ENCODE measurements at places on chromosomes 12 and 14. TPM values are rescaled to one million over a fixed set of nuclear protein-coding genes. Genes with fewer than 3 reads are reported as not detected.

DNA sequence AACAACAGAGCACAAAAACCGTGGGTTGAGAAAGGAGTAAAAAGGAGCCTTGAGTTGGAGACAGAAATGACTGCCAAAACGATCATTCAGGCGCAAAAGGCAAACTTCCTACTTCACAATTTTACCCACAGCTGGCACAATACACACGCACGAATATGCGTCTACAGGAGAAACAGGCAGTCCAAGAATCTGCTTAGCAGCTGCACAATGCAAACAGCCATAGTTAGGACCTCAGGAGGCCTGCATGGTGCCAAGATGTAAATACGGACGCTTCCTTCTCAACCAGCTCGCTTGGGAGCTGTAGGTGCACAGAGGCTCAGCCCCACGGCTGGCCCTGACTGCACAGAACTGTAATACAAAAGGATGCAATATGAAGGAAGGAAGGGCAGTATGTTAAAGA lies 250.1 kb upstream of the CAND1 start:
- no peak for DNase-seq

DNA sequence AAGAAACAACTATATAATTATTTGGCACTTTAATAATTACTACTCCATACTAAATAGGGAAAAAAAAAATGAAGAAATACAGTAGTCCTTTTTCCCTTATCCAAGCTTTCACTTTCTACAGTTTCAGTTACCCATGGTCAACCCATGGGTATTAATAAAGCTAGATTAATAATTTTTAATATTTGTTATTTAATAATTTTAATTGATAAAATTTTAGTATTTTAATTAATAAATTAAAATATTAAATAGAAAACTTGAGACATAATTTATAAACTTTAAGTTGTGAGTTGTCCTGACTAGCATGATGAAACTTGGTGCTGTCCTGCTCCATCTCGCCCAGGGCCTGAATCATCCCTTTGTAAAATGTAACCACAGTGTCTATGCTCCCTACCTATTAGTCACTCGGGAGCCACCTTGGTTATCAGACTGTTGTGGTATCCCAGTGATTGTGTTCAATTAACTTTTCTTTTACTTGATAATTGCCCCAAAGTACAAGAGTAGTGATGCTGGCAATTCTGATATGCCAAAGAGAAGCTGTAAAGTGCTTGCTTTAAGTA lies 71.8 kb downstream of the PAWR start:
- DNase-seq: no peak

- DNase-seq: no peak
These were observed 64.5 kb downstream of the SEC23A start for GRCh38 chr14:39038542-39038941.

DNA sequence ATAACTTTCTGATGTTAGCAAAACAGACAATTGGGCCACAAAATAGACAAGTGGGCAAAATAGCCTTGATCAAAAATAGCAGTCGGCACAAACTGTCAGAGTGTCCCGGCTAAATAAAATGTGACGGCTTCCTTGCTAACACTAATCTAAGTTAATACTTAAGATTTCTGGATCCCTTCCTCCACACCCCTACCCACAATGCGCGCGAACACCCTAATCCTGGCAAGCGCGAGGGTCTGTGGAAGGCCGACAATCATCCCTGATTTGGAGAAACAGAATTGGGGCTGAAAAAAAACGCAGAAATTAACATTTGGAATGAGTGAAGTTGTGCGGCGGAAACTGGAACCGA lies 489 bp downstream of the CEP290 start:
- no peak for DNase-seq

- no peak for DNase-seq
These were observed 3.3 kb downstream of the SNRPF start for GRCh38 chr12:95862038-95862437.

DNA sequence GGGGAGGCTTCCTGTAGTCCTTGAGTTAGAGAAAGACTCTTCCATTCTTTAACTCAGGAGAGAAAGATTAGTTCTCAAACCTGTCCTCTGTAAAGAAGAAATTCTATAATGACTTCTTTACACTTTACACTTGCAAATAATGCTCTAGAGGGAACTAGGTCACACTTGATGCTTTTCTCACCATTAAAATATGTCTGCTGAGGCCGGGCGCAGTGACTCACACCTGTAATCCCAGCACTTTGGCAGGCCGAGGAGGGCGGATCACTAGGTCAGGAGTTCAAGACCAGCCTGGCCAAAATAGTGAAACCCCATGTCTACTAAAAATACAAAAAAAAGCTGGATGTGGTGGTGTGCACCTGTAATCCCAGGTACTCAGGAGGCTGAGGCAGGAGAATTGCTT lies 6.3 kb downstream of the NTN4 start:
- no peak for DNase-seq

- DNase-seq: no peak
These were observed 158.6 kb downstream of the MON2 start for GRCh38 chr12:62625228-62625627.

Gene SAMD15
- total RNA-seq: not detected

Gene PRKCH
- 284 TPM for total RNA-seq

Data from naive thymus-derived CD8-positive, alpha-beta T cell (primary cell).